ENCODE measurements at places on chromosomes 4 and X. TPM values are rescaled to one million over a fixed set of nuclear protein-coding genes. Genes with fewer than 3 reads are reported as not detected.

SYNPO2 gene
- 0.95 TPM for total RNA-seq

EXOSC9 gene
- 57.6 TPM for total RNA-seq

COL4A6 gene
- 0.21 TPM for total RNA-seq

SLC49A3 gene
- total RNA-seq = not detected

TSR2 gene
- 21.5 TPM for total RNA-seq

PRRG3 gene
- not detected for total RNA-seq

ATP11C gene
- 30.4 TPM for total RNA-seq

WDR17 gene
- total RNA-seq = 1.7 TPM

CT83 gene
- total RNA-seq = not detected

PCDH7 gene
- total RNA-seq = 38.8 TPM

UGT2B17 gene
- total RNA-seq = not detected

ATP2B3 gene
- total RNA-seq = not detected

DCHS2 gene
- 0.29 TPM for total RNA-seq

VCX3B gene
- total RNA-seq = 316 TPM

ARR3 gene
- total RNA-seq = not detected

CTBP1 gene
- 106 TPM for total RNA-seq

TCEAL4 gene
- 61.2 TPM for total RNA-seq

All from H4 (cell line).